ENCODE measurements at places on chromosomes 5 and 9. TPM values are rescaled to one million over a fixed set of nuclear protein-coding genes. Genes with fewer than 3 reads are reported as not detected.

GRCh38 chr9:92747459-92748232, 17.0 kb downstream of the BICD2 start:
- H3K4me3 ChIP-seq, result no peak overlapping the region
- H3K27me3 ChIP-seq, result no peaks in the 10 kb centered on the region
- no peak for DNase-seq
- H3K36me3 ChIP-seq, result no peaks in the 10 kb centered on the region

- H3K4me1 ChIP-seq, result no peaks in the 10 kb centered on the region
- H3K36me3 ChIP-seq, result no peaks in the 10 kb centered on the region
- H3K27ac ChIP-seq, result no peak overlapping the region
- H3K4me3 ChIP-seq, result no peak overlapping the region
These were observed 159.9 kb downstream of the PPP2R2B start for GRCh38 chr5:146718609-146719008.

- no peaks in the 10 kb centered on the region for H3K4me1 ChIP-seq
- H3K36me3 ChIP-seq, result peaks cover 4% of the 10 kb centered on the region
- H3K4me3 ChIP-seq, result no peak overlapping the region
- DNase-seq, result no peak
These were observed 64.9 kb downstream of the SUSD1 start for GRCh38 chr9:112110094-112110776.

GRCh38 chr5:73797132-73797510, 171.1 kb downstream of the ARHGEF28 start:
- H3K4me1 ChIP-seq, result peaks cover 16% of the 10 kb centered on the region
- H3K36me3 ChIP-seq, result no peaks in the 10 kb centered on the region
- H3K4me3 ChIP-seq, result no peak overlapping the region
- DNase-seq, result no peak

- no peak overlapping the region for H3K4me3 ChIP-seq
- H3K36me3 ChIP-seq, result no peaks in the 10 kb centered on the region
- no peaks in the 10 kb centered on the region for H3K27me3 ChIP-seq
- peak; percentile 59 for DNase-seq
- H3K4me1 ChIP-seq, result peaks cover 12% of the 10 kb centered on the region
These were observed 28.2 kb downstream of the SARDH start for GRCh38 chr9:133709691-133710571.

DNA sequence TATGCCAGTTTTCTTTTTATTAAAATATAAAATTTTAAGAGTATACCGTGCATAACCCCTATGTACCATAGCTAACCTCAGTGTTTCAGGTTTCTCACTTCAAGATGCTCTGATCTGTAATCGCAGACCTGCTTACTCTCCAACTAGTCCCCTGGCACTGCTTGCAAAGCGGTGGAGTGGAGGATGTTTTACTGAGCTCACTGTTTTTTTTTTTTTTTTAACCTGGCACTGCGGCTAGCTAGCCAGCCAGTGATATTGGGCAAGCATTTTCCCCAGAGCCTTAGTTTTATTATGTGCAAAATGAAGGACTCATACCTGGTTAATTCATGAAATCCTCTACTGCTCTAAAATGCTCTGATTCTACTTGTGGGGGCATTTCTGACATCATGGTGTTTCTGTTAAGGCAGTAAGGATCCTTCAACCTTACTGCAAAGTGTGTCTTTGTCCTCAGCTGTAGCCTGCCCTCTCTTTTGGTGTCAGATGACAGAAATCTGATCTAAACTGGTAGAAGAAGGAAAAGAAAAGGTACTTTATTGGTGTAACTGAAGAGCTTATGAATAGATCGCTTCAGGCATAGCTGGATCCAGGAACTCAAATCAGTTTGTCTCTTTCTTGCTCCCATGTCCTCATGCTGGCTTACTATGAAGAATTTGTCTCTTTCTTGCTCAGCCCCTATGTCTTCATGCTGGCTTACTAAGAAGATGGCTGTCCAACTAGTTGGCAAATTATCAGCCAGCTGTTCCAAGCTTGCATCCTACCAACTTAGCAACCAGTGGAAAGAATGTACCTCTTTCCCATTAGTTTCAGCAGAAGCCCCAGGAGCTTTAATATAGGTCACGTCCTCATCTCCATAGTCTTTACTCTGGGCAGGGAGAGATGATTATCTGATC, 59.8 kb downstream of the DOCK2 start:
- H3K27me3 ChIP-seq, result no peaks in the 10 kb centered on the region
- no peaks in the 10 kb centered on the region for H3K4me1 ChIP-seq
- H3K4me3 ChIP-seq, result no peak overlapping the region
- DNase-seq, result no peak
- H3K27ac ChIP-seq, result no peak overlapping the region

IL7R gene
- 226 TPM for total RNA-seq
